ENCODE measurements at places on chromosomes 2 and 18.

GRCh38 chr2:165149439-165149838 lies 54.4 kb downstream of the SCN3A start:
- no peak for DNase-seq

GRCh38 chr2:53347269-53347668 lies 420.3 kb upstream of the CHAC2 start:
- no peak for DNase-seq

GRCh38 chr2:206488053-206488452 lies 44.7 kb downstream of the ADAM23 start:
- DNase-seq: no peak

DNA sequence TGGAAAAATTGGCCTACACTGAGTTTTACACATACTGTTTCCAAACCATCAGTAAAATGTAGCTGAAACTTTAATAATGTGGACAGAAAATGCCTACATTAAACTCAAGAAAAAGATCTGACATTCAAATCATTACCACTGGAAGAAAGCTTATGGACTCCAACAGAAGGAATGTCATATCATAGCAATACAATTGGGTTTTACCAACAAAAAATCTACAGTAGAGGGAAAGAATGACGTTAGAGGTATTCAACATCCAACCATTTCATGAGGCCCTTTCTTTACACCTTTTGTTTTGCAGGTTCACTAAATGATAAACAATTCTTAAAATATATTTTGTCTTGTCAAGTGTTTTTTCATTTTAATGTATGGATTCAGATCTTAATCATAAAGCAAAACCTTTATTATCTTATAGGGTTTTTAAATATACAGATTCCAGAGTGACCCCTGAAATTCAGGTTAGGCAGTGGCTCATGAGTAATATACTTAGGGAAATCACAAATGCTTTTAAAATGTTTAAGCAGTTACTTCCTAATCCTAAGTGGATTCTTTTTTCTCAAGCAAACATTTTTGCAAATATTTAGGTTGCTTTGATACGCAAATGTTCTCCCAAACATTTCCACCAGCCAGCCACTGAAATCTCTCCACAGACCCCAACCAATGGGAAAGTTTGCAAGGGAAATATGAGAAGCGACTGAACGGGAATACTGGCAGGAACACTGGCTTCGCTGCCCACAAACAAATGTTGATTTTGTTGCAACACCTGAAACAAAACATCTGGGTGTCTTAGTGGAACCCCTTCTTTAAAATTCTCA lies 168.7 kb downstream of the TCF4 start:
- DNase-seq: no peak

- no peak for DNase-seq
Measured at GRCh38 chr2:105399207-105399861, 483 bp upstream of the FHL2 start.

All from stimulated activated effector memory CD8-positive, alpha-beta T cell treated with anti-CD3 and anti-CD28 coated beads, Interleukin-12 subunit alpha, Interleukin-12 subunit beta, amount 100 ng/mL, for 72 hours (primary cell).